ENCODE measurements at places on chromosomes 6 and 20.

- no peak for DNase-seq
Observed at GRCh38 chr20:9353916-9354276, 160.5 kb upstream of the LAMP5 start.

DNA sequence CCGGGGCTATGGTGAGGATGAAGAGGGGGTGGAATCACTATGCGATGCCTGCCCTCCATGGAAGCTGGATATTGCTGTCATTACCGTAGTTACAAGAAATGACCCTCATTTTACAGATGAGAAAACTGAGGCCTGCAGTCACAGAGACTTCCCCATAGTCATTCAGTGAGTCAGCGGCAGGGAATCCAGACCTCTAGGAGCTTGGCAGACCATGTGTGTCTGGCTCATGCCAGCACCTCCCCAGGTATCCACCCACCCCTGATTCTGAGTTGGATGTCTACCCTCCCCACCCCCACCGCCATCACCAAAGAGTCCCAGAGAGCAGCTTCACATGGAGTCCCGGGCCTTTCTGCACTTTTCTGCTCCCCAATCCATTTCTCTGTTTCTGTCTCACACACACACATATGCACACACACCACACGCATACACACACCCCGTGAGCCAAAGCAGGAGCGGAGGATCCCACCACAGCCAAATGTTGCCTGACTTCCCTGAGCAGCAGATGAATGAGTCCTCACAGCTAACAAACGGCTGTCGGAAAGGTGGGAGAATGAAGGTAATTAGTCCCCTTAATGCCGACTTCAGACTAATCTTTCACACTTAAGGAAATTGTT, 24.8 kb downstream of the CDH22 start:
- DNase-seq, result no peak

DNA sequence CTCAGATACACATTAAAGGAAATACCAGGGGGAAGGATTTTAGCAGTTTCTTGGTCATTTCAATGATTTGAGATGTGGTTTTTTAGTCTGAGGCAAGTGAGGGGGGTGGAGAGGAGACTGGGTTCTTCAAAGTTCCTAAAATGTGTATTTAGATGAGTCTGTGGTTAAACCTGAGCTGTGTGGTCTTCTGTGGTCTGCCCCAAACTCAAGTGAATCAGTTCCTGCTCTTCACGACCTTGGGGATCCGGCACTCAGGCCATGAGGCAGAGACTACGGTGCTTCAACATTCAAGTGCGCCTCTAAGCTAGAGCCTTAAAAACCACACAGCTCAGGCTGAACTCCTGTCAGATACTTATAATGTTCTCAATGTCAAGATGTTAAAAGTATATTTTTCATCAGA, 406.7 kb downstream of the LMBRD1 start:
- DNase-seq, result no peak

- no peak for DNase-seq
Observed at GRCh38 chr20:3010985-3011723, 32.3 kb upstream of the GNRH2 start.

DNA sequence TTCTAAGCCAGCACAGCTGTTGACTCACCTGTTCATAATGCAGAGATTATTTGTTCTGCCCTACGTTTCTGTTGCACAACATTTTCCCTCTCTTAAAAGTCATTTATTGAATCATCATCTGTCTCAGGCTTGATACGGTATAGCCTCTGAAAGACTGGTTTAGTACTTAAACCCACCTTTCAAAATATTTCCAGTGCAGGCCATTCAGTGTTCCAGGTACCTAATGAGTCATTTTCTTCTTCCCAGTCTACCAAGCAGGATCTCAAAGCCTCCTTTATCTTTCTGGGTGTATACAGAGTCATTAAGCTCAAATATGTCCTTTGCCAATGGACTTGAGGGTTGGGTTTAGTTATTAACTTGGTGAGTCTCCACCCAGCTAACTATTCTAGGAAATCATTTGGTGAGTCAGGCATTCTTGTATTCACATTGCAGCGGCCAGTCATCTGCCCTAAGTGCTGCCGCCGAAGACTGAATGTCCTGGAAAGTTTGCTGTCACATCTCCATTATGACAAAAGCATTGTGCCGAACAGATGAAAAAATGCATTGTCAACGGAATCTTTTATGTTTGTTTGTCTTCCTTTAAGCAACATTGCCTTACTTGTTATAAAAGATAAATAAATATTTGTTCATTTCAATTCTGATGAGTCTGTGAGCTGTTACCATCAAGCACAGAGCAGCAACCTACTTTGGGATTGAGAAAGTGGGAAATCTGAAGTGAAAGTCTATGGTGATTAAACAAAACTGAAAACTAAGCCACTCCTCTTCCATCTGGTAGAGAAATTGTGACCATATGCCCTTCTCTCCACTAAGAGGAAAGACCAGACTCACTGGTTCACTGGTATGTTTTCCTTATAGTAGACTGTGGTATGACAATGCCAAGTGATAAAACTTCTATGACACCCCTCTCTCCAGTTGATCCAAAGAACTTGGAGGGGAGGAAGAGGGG, 14.3 kb upstream of the FAM135A start:
- no peak for DNase-seq

Measured in eye (tissue), 1 donor.